ENCODE measurements at places on chromosomes 6 and 20.

GRCh38 chr6:53038141-53038540 is 27.1 kb upstream of the FBXO9 start:
- no peak for DNase-seq

- DNase-seq, result no peak
These were observed 26.5 kb downstream of the ULBP1 start for GRCh38 chr6:149990212-149990660.

GRCh38 chr6:158377860-158378259 is 65.6 kb downstream of the TULP4 start:
- no peak for DNase-seq

GRCh38 chr20:41032271-41032670 is 3.6 kb downstream of the TOP1 start:
- DNase-seq, result no peak

- DNase-seq, result no peak
These were observed 6.0 kb upstream of the ARMC12 start for GRCh38 chr6:35730745-35731413.

GRCh38 chr6:135261872-135262725 is 81.0 kb downstream of the MYB start:
- no peak for DNase-seq

DNA sequence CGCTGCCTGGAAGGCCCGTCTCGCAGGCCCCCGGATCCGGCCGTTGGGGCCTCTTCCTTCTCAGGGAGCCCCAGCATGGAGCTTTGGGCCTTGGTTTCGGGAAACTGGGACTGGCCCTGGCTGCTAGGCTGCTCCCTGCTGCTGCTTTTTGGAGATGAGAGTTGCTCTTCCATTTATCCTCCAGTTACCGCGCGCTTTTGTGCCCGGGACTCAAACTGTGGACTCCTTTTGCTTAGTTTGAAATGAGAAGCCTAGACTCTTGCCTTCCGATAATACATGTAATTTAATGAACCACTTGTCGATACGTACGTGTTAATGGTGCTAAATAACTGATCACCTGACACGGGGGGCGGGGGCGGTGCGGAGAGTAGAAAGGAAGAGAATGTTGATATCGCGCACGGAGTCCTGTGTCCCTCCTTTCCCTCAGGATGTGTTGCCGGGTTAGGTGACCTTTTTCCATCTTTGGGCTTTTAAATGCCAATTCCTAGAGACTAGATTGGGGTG is 968 bp downstream of the PHF3 start:
- DNase-seq, result no peak

Data from NCI-H1436 treated with DMSO at 0.1 percent for 48 hours (cell line).